ENCODE measurements at places on chromosomes 5 and 9.

- peaks cover 43% of the 10 kb centered on the region for H3K4me1 ChIP-seq
- no peak for DNase-seq
- H3K4me3 ChIP-seq = peak overlapping the region; percentile 82
- H3K36me3 ChIP-seq = no peaks in the 10 kb centered on the region
- H3K27ac ChIP-seq = peak overlapping the region; percentile 88
These were observed 724 bp downstream of the TCERG1 start for GRCh38 chr5:146447734-146448380.

DNA sequence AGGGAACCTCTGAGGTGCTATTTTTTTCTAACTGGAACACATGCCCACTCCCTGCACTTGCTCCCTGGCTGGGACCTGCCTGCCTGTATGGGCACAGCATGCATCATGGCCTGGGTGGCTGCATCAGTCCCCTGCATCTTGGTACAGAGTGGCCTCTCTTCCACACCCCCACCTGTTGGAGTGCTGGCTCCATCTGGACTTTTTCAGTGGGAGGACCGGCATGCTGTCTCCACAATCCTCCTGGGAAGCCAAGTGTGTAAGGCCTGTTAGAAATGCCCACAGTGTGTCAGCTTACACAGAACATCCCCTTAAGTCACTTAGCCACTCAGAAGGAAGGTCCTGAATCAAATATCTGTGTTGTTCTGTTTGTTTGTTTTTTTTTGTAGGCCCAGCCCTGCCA lies 102.9 kb downstream of the MARCHF3 start:
- no peaks in the 10 kb centered on the region for H3K36me3 ChIP-seq
- H3K4me3 ChIP-seq = no peak overlapping the region
- no peak for DNase-seq
- H3K27me3 ChIP-seq = no peaks in the 10 kb centered on the region

DNA sequence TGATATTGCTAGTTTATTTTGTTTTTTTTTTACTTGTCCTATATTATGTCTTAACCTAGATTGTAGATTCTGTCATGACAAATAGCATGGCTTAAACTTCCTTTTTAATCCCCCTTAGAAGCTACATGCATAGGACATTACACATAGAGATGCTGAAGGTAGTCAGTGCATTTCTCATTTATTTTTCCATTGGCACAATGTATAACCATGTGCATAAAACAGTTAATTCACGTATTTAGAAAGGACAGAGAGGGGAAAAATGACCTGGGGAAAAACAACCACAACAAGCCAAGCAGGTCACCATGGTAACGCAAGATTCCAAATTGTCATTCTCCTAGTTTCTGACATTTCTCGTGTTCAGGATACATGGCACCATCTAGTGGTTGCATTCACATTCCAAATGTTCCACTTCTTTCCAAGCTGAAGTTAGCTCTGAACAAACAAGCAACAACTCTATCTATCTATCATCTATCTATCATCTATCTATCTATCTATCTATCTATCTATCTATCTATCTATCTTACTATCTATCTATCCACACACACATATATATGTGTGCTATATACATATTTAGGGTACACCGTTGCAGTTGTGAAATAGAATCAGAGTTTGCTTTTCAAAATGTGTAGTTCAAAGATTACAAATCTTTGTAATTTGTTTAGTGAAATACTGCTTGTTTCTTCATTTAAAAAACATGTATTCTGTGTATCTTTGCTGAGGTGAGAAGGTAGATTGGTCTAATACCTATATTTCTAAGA lies 487.2 kb upstream of the ST8SIA4 start:
- no peaks in the 10 kb centered on the region for H3K4me1 ChIP-seq
- H3K4me3 ChIP-seq = no peak overlapping the region
- no peak overlapping the region for H3K27ac ChIP-seq
- no peaks in the 10 kb centered on the region for H3K27me3 ChIP-seq
- no peak for DNase-seq

DNA sequence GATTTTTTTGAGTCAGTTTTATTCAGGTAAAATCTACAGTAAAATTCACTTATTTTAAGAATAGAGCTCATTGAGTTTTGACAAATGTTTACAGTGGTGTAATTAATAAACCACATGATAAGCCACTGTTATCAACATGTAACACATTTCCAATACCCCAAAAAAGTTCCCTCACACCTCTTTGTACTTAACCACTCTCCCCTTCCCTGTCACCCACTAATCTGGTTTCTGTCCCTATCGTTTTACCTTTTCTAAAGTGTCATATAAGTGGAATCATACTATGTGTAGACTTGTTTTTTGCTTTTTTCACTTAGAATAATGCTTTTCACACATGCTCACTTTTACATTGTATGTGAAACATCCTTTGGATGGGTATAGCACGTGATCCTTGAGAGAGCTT lies 127.2 kb downstream of the KDM4C start:
- H3K36me3 ChIP-seq = peaks cover 6% of the 10 kb centered on the region
- no peaks in the 10 kb centered on the region for H3K27me3 ChIP-seq
- H3K4me1 ChIP-seq = no peaks in the 10 kb centered on the region
- no peak overlapping the region for H3K27ac ChIP-seq
- DNase-seq = no peak

GRCh38 chr9:70091572-70091971 lies 47.9 kb downstream of the MAMDC2 start:
- DNase-seq = no peak
- no peaks in the 10 kb centered on the region for H3K27me3 ChIP-seq
- H3K4me3 ChIP-seq = no peak overlapping the region
- H3K36me3 ChIP-seq = no peaks in the 10 kb centered on the region

Measured in left ventricle myocardium inferior (tissue), 1 donor.